ENCODE measurements at places on chromosomes 2 and 18.

- DNase-seq, result no peak
These were observed 121.8 kb downstream of the AKAIN1 start for GRCh38 chr18:5075297-5075696.

- peak; percentile 20 for DNase-seq
These were observed 85.7 kb downstream of the PXDN start for GRCh38 chr2:1658394-1659151.

DNA sequence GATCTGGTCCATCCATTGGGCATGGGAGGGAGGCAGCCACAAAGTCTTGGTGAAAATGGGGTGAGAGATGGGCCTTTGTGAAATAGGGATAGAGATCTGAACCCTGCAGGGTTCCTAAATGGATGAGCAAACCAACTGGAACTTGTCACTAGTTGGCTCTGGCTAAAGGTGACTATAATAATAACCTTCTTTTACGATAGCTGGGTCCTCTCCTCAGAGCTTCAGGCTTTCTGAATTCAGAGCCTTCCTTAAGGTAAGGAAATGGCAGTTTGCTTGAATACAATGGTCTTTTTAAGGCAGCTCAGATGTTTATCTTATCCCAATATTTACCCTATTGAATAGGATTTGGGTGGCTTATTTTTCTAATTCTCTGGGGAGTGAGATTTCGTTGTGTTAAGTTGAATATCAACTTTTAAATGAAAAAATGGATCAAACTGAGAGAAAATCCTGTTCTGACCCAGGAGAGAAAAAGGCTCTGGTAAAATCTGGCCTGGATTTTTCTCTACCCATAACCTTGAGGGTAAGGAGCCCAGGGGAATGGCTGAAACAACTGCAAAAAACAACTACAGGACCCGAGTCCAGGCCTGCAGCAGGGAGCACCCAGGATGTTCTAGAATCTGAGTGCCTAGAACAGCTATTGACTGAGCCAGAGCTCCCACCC lies 61.1 kb upstream of the CXCR4 start:
- DNase-seq, result no peak

- no peak for DNase-seq
These were observed 88.3 kb upstream of the SNTG2 start for GRCh38 chr2:862355-862687.

- DNase-seq, result no peak
These were observed 77.4 kb downstream of the TWIST2 start for GRCh38 chr2:238925281-238925680.

- no peak for DNase-seq
These were observed 8.1 kb upstream of the MTX2 start for GRCh38 chr2:176261136-176261535.

DNA sequence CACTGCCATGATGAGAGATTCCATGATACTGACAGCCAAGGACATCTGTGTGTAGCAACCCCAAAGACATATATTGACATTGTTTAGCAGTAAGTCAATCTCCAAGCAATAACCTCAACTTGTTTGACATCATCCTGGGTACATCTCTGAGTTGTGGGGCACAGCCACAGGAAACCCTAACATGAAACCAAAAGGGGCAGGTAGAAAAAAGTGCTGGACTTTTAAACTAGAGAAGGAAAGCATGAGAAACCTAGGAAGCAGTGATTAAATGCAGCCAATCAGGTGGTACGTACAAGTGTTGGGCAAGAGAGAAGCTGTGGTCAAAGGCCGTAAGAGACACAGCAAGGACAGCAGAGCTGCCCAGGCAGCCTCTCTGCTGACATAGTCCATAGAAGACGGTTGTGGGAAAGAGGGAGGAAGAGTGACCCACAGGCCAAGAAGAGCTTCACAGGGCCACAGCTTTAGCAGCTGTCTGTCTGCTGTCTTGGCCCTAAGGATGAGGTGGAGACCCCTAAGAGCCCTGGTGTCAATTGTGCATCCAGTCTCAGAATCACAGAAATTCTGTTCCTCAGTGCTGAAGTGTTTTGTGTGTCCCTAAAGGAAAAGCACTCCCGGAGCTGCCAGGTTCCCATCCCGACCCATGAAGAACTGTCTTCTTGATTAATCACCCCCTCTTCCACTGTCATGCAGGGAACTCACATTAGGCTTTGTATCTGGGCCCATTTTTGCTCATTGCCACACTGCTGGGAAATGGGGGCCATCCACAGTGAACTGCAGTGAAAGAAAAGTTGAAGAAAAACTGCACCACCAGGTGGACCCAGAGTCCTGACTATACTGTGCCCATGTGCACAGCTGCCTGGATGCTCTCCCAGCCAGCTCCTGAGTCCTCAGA lies 25.4 kb upstream of the CHN1 start:
- DNase-seq, result peak; percentile 48

- no peak for DNase-seq
These were observed 420.0 kb upstream of the ST6GAL2 start for GRCh38 chr2:107305966-107306365.

- DNase-seq, result no peak
These were observed 61.4 kb downstream of the TWIST2 start for GRCh38 chr2:238908960-238909951.

- no peak for DNase-seq
These were observed 53.0 kb upstream of the ATP8B1 start for GRCh38 chr18:57856128-57856527.

DNA sequence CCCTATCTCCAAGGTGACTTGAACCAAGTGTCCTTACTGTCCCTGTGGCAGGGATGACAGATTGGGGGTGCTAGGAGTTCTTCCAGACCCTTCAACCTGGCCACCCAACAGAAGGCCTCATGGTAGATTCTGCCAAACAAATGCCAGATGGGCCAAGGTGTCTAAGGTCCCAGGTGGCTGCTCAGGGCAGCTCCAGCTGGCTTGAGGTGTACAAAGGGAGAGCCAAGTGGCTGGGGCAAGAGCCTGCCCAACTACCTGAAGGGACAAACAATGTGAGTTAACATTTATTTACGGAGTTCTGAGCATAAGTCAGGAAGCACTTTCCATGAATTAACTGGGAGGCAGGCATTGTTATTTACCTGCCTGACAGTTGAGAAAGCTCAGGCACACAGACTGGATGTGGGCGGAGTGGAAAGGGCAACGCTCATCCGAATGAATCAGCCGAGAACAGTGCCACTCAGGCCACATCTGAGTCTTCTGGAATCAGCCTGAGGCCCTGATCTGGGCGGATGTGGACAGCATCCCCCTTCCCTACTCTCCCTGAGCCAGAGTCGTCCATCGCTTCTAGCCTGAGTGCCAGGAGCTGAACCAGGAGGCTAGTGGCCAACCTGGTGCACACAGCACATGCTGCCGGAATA lies 4.4 kb upstream of the KCNIP3 start:
- DNase-seq, result no peak

DNA sequence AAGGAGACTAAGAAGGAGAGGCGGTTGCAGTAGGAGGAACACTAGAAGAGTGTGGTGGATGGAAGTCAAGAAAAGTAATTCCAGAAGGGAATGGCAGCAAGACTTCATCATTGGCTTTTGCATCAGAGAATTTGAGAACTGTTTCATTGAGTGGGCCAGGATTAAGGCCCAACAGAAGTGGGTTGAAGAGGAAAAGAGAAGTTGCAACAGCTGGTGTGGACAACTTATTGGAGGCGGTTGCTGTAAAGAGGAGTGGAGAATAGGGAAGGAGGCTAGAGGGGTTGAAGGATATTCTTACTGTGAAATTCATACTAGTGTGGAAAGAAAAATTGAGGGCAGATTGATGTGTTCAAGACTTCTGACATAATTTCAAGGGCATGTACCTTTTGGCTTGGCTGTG lies 168.7 kb upstream of the FN1 start:
- no peak for DNase-seq

DNA sequence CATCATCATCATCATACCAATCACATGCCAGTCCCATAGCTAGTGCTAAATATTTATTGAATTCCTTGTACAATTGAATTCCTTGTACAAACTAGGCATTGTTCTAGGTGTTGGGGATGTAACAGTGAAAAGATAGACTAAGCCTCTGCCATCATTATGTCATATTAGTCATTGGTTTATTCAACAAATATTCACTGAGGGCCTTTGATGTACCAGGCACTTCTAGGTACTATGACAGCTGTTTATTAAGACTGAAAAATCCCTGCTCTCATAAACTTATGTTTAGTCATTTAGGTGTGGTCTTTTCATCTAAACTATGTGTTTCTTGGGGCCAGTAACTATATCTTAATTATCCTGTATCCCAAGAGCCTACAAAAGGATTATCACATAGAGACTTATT lies 412.3 kb upstream of the ETAA1 start:
- no peak for DNase-seq

GRCh38 chr2:133927894-133928293 lies 326.0 kb upstream of the MGAT5 start:
- no peak for DNase-seq

DNA sequence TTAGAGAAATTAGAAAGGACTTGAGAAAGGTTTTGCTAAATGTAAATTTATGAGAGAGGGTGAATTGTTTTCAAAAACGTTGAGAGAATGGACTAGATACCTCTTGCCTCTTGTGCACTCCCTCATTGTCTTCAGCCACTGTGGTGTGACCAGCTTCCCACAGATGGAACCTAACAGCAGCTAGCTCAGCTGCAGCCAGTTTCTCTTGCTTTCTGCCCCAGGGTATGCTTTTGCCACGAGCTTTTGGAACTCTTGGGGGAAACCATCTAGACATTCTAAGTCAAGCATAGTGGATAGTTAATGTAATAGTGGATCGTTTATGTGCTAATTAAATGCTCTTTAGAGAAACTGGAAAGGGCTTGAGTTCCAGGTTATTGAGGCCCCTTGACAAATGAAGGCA lies 288.2 kb downstream of the CTNNA2 start:
- no peak for DNase-seq

DNA sequence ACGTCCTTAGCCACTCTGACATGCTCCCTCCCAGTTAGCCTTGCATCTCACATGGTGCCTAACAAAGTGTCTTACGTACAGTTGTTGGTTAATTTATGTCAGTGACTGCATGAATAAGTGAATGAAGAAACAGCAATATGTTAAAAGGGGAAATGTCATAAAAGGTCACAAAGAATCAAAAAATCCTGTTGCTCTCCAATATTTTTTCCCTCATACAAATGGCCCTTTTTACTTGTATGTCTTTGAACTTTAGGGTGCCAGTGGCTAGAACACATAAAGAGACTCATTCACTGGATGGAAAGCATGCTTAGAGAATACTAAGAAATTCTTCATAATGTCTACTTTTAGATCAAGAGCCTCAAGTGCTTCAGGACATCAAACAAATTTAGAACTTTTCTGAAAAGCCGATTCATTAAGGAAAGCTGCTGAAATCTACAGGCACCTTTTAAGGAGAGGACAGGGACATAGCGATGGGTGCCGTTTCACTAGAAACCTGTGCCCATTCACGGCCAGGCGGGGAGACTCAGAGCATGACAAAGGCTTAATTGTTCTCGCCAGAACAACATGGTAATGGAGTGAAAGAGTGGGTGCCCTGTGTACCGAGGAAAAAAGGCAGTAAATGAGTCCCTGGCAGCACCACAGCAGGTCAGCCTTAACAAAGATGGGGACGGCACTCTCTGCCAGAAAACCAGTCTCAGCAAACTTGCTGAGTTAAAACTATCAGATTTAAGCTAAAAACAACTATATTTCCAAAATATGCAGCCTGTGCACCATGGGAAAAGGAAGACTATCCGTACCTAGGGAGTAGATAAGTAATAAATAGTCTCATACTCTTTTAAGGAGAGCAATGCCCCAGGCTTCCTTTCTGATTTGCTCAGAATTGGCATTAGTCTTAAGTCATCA lies 71.6 kb upstream of the SPTBN1 start:
- peak; percentile 39 for DNase-seq

DNA sequence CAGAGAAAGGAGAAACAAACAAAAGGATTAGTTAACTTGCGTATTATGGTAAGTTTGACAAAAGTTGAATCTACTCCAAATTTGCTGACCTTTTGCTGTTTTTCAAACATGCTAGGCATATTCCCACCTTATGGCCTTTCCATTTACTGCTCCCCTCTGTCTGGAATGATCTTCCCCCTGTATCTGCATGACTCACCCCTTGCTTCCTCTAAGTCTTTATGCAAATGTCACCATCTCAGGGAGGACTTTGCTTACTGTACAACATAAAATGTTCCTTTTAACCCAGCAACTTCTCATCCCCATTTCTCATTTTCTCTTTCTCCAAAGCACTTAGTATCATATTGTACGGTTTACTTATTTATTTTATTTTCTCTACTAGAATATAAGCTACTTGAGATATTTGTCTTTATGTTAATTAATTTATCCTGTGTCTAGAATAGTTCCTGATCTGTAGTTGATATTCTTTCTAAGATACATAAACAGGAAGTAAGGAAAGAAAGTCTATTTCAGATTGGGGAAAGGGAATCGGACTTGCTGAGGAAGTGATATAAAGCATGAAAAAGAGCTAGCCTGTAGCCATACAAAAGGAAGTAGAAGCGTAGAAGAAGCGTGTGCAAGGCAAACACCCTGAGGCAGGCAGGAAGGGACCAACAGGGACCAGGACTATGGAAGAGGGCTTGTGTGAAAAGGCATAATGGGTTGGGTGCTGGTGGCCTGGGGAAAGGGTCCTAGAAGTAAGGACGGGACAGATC lies 144.9 kb upstream of the ERBB4 start:
- no peak for DNase-seq

DNA sequence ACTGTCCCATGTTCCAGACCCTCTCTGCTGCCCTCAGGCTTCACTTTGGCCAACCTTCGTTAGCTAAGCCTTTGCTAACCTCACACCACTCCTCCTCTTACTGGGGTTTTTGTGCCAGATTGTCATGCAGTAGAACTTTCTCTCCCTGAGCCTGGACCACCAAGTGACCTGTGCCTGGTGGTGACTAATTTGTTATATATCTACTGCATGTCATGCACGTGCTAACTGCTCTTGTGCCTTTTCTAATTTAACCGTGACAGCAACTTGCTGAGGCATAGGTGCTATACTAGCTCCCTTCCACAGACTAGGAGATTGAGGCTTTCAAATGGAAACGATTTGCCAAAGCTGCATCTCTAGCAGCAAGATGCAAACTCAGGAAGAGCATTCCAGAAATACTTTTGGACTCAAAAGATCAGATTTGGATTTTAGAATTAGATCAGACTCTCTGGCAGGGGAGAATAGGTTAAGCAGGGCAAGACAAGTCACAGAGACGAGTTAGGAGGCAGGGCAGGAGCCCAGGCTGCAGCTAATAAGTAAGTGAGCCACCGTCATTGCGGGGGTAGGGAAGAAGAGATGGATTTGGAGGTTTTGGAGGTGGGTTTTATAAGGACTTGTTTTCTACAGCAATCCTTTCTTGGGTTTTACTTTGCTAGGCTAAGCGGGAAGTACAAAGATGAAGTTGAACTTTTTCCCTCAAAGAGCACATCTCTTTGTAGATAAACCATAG lies 1.8 kb downstream of the PPP1R7 start:
- no peak for DNase-seq

GRCh38 chr18:48560491-48560890 lies 21.7 kb downstream of the CTIF start:
- DNase-seq, result no peak

All from femur (tissue), 1 donor.